ENCODE measurements at places on chromosomes 6 and 20.

DNA sequence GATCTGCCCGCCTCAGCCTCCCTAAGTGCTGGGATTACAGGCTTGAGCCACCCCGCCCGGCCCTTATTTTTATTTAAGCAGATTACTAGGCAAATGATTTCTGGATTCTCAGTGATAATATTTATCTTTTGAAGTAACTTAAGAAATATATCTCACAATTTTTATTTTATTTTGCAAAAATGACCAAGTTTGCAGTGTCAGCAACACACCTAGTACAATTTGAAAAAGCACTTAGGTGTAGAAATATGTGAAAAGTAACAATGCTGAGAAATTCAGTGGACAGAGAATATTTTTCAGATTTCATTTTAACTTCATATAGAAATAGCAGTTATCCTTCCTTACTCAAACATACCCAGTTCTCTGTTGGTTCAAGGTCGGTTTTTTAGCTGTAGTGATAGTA is 78.9 kb upstream of the XRN2 start:
- no peak for DNase-seq

- no peak for DNase-seq
These were observed 527 bp upstream of the DOK5 start for GRCh38 chr20:54474866-54475265.

DNA sequence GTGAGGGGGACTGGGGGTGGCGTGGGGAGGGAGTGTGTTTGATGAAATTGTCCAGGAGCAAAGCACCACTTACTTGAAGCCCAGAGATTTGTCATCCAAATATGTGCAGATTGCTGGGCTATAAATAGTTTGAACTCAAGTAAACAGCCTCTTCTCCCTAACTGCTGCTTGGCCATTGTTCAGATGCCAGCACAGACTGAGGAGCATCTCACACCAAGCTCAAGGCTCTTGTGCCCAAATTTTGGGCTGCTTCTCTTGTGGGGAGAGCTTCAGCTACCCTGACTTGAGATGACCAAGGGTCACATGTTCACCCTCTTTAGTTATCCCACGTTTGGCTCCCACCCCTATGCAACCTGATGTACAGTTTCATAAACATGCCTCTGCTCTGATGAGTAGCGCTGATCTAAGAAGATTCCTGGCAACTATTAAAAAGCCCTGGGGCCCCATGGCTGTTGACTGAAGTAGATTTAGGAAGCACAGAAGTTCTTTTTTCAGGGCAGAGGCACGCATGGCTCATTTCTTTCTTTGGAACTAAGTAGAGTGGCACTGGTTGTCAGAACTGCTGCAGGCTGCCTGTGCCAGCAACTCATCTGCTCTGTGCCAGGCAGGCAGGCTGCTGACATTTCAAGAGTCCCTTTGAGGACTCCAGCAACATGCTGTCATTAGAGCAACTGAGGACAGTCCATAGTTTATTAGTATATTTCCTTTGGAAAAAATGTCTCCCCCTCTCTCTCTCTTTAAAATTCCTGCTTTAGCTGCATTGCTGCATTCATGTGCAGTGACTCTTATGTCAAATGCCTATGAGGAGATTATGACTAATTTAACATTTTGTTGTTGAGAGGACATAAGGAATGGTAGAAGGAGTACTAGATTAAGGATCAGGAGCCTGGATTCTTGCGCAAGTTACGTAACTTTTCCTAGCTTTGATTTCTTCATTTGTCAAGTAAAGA is 9.6 kb upstream of the PKIG start:
- no peak for DNase-seq

DNA sequence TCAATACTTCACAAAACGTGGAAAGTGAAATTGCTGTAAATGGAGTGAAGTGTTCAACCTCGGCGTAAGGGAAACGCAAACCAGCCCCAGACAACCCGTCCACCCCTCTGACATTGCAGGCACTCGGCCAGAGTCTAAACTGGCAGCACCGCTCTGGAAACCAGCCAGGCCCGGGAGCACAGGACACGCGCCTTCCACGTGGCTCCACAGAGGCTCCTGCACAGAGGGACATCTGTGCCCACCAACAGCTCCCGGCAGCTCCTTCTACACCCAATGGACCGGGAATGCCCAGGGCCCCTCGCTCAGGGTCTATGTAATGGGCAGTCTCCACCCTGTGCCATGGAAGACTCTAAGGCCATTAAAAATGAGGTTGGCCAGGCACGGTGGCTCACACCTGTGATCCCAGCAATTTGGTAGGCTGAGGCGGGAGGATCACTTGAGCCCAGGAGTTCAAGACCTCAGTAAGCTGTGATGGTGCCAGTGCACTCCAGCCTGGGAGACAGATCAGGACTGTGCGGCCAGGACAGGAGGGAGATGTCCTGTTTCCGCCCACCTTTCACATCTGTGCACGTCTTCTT is 3.4 kb upstream of the HELZ2 start:
- no peak for DNase-seq

DNA sequence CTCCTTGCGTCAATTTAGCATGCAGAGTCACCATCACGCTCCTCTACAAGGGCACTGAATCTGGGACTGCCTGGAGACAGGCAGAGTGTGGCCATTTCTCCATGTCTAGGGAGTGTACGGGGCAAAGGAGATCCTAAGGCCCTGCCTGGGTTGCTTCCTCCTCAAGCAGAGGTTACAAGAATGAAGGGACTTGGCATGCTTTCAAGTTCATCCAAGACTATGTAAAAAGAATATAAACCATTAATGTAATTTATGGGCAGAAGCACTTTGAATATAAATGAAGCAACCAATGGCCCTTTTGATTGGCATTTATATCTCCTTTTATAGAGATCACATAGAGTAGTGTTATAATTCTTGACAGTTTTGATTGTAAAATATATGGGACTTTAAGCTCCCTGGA is 137.5 kb downstream of the BTBD3 start:
- no peak for DNase-seq

- DNase-seq: no peak
These were observed 35.1 kb downstream of the MAP3K5 start for GRCh38 chr6:136757150-136757549.

GRCh38 chr6:45518013-45518720 is 140.4 kb upstream of the SUPT3H start:
- no peak for DNase-seq

DNA sequence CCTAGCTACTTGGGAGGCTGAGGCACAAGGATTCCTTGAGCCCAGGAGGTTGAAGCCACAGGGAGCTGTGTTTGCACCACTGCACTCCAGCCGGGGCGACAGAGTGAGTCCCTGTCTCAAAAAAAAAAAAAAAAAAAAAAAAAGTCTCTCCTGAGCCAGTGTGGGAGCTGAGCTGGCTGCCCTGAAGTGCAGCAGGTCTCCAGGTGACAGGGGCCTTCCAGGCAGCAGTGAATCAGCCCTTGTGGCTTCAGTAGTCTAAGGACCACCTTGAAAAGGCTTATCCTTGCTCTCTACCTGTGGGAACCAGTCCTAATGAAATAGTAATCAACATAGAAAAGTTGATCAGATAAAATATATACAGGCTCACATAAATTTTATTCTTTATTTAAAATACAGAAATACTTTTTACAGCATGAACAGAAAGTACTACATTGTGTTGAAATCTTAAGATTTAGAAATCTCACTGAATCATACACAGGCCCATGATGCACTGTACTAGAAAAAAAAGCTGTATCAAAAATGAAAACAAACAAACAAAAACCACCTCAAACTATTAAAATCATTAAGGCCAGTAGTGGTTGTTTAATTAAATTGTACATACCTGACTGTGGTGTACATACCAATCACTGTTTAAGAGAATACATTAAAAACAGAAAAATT is 128.9 kb downstream of the SCML4 start:
- no peak for DNase-seq

- DNase-seq: no peak
These were observed 171.3 kb downstream of the ISM1 start for GRCh38 chr20:13392391-13392790.

GRCh38 chr6:138025528-138025978 is 81.7 kb downstream of the PERP start:
- DNase-seq: no peak

DNA sequence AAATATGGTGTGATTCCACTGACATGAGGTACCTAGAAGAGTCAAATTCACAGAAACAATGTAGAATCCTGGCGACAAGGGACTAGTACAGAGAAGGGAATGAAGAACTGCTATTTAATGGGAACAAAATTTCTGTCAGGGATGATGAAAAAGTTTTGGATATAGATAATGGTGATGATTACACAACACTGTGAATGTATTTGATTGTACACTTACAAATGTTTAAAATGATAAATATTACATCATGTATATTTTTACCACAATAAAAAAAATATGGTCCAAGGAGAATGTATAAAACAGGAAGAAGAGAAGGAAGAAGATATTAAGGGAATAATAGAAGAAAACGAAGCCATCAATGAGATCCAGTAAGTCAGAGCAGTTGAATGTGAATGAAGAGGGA is 8.4 kb upstream of the E2F3 start:
- DNase-seq: no peak

GRCh38 chr20:7770578-7770977 is 169.7 kb downstream of the HAO1 start:
- DNase-seq: no peak

DNA sequence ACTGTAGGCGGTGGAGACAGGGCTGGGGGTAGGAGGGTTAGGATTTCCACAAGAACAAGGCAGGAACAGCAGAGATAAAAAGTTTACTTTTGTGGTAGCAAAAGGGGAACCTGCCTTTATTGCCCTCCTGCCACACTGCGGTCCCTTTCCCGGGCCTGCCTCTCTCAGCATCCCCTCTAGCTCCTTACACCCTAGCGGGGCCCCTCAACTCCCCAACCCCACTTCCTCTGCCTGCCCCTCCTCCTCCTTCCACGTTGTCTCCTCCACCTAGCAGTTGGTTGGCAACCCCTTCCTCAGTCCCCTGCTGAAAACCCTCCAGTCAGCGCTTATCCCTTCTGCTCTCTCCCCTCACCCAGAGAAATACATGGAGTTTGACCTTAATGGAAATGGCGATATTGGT is 714 bp downstream of the AIF1 start:
- no peak for DNase-seq

DNA sequence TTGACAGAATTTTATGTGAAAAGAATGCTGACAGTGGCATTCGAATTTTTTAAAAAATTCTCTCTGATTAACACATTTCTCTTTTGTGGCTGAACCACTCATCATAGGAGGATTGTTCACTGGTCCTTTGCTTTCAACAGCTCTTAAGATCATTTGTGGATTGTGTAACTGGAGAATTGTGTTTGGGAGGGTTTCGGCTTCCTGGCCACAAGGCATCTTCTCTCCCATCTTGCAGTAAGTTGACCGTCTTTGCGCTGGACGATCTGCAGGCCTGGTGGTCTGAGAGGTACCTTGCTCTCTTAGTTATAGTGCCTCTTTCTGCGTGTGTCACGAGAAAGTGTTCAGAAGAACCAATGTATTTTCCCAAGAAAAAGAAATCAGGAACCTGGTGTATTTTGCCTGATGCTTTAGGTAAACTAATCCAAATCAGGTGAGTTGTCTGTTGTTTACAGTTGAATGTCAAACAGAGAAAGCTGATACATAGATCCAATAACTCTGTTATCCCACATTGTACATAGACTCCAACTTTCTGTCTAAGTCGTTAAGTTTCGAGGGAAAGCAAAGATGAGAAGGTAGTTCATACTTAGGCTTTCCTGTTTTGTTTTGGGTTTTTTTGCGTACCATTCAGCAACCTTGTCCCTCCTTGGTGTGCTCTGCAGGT is 14.8 kb upstream of the EXOC2 start:
- DNase-seq: no peak

GRCh38 chr6:161038229-161039031 is 46.9 kb downstream of the MAP3K4 start:
- no peak for DNase-seq

GRCh38 chr20:59018817-59019216 is 412 bp upstream of the TUBB1 start:
- no peak for DNase-seq

DNA sequence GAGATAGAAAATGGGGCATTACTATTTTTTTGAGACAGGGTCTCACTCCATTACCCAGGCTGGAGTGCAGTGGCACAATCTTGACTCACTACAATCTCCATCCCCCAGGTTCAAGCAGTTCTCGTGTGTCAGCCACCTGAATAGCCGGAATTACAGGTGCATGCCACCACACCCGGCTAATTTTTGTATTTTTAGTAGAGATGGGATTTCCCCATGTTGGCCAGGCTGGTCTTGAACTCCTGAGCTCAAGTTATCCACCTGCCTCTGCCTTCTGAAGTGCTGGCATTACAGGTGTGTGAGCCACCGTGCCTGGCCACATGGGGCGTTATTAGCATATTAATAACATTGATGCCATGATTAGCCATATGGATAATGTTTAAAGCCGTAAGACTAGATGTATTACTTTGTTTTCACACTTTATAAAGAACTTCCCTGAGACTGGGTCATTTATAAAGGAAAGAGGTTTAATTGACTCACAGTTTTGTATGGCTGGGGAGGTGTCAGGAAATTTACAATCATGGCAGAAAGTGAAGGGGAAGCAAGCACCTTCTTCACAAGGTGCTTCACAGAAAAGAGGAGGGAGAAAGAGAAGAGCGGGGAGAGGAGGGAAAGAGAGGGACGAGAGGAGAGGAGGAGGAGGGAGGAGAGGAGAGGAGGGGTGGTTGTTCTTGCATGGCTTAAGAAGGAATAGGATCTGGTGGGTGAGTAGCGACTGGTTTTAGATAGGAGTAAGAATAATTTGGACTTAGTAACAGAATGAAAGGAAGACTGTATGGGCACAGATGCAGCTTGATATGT is 51.9 kb downstream of the MYO6 start:
- no peak for DNase-seq

DNA sequence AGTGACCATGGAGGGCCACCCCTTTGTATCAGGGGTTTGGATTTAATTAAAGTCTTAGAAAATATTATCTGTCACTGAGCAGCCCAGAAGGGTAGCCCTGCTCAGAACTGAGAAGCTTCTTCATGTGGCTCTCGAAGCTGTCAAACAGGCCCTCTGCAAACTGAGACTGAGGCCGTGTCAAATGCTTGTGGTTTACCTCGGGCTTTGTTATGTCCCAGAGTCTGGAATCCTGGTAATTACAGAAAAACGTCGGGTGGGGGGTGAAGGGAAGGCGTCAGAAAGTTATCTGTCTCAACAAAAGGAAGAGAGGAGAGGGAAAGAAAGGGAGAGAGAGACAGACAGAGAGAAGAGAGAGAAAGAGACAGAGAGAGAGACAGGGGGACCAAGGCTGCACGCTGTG is 200.8 kb downstream of the BMP7 start:
- no peak for DNase-seq

GRCh38 chr20:41370176-41370575 is 3.6 kb upstream of the EMILIN3 start:
- no peak for DNase-seq

GRCh38 chr6:80338201-80338836 is 231.8 kb downstream of the BCKDHB start:
- peak; percentile 24 for DNase-seq
